ENCODE measurements at places on chromosomes 6 and 20.

DNA sequence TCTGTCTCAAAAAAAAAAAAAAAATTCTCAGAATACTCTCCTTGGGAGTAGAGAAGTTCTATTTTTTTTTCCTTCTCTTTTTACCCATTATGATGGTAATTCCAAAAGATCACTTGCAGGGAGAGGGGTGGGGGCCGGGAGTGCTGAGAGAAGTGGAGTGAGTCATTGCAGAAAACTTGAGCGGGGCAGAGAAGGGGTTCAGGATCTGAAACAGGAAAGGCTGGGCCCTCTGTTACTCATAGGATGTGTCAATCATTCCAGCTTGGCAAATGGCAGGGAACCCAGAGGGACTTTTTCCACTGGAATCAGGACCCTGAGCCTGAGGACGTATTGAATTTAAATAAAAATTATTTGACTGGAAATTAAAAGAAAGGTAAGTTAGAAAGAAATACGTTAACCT lies 111.4 kb upstream of the ARMC2 start:
- DNase-seq, result no peak

DNA sequence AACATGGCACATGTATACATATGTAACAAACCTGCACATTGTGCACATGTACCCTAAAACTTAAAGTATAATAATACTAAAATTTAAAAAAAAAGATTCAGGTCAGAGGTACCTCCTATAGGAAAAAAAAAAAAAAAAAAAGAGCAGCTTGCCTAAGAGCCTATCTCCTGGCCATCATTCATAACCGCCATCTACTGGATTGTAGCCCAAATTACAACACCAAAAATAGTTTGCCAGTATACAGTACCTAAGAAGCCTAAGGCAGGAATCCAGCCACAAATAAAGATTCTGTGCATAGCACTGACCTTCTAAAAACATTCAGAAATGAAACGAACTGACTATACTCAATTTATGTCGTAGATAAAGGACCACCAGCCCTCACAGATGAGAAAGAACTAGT lies 438.4 kb upstream of the ADGRB3 start:
- DNase-seq, result no peak

- no peak for DNase-seq
Measured at GRCh38 chr6:98358173-98358572, 476.2 kb upstream of the POU3F2 start.

- DNase-seq, result no peak
Measured at GRCh38 chr6:33072508-33073100, 845 bp downstream of the HLA-DPA1 start.

- DNase-seq, result no peak
Measured at GRCh38 chr6:145241721-145242120, 493.6 kb downstream of the EPM2A start.

- DNase-seq, result no peak
Measured at GRCh38 chr6:101400326-101401135, 7.0 kb downstream of the GRIK2 start.

- DNase-seq, result no peak
Measured at GRCh38 chr20:47809161-47809960, 24.1 kb upstream of the SULF2 start.

GRCh38 chr6:14641423-14642135 lies 524.0 kb downstream of the CD83 start:
- DNase-seq, result no peak

- no peak for DNase-seq
Measured at GRCh38 chr6:167791780-167792478, 34.8 kb upstream of the AFDN start.

- DNase-seq, result no peak
Measured at GRCh38 chr6:73671911-73672685, 18.3 kb upstream of the SLC17A5 start.

GRCh38 chr20:60063739-60064380 lies 105.6 kb downstream of the CDH26 start:
- DNase-seq, result no peak

GRCh38 chr6:110270165-110270564 lies 88.0 kb downstream of the METTL24 start:
- no peak for DNase-seq

DNA sequence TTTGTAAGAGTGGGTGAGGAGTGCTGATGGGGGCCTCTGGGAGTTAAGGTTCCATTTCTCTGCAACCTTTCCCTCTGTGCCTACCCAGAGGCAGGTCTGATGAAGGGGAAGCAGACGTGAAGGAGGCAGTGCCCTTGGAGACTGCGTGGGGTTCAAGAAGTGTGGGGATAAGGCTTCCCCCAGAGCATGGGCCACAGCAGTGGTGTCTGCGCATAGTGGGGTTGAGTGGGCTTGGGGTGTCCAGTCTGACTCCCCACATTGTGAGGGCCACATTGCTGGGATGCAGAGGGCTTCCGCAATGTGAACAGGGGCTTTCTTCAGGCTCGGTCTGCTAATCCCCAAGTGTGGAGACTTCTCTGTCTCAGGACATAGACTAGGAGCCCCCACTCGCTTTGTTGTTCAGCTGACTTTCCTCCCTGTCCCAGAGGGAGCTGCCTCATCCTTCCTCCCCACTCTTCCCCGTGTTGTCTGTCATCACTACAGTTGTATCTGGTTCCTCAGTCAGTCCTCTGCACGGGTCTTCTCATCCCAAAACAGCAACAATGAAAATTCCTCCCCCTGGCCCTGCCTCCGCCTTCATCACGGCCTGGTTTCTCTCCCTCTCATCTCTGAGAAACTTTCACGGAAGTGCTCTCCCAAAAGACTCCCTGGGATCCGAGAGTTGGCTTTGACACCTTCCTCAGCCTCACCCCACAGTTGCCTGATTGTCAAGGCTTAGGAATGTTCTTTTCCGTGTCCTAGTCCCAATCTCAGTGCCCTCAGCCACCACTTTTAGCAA lies 2.8 kb downstream of the EBF4 start:
- DNase-seq, result no peak

DNA sequence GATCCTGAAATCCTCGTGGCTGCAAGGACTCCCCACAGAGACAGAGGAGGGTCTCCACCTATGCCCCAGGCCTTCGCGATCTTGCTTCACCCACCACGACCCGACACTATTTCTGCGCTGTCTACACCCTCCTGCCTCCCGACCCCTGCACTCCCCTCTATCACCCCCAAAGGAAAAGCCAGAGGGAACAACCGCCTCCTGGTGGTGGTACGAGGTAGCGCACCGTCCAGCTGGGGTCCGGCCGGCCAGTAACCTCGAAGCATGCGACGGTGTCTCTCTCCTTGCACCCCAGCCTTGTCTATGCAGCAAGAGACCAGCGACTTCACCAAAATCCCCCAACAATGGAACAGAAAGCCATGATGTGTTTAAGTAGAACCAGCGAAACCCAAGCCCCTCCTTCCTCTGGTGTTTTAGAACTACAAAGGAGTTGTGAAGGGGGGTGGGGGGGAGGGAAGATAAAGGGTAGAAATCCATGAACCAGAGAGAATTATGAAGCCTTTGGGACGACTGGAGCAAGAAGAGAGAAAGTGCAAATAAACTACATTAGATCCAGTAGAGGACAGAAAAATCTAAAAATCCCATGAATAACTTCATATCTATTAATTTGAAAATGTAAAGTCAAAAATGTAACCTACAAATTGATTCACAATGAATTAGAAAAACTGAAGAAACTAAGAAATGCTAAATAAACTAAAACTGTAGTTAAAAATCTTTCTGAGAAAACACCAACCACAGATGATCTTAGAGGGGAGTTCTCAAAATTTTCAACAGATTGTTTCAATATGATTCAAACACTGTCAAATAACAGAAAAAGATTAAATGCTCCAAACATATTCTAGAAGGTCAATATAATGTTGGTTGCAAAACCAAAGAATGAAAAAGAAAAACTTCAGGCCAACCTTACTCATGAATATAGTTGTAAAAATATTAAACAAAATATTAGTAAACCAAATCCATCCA lies 168.0 kb downstream of the CDK19 start:
- DNase-seq, result no peak

DNA sequence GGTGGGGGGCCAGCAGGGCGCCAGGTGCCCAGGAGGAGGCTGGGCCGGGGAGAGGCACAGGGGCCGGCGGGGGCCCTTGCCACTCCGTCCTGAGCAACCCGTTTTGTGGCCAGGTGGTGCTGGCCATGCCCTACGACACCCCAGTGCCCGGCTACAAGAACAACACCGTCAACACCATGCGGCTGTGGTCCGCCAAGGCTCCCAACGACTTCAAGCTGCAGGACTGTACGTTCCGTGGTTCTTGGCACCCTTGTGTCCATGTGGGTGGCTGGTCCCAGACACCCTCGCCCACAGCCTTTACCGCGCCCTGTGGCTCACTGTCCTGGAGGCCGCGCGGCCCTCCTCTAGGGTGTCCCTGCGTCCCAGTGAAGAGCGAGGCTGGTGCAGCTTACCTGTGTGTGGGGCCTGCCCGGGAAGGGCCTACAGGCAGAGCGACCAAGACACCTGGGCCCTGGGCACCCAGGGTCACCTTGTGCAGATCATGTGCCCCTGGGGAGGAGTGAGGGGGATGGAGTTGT lies 28.7 kb downstream of the PYGB start:
- DNase-seq, result no peak

GRCh38 chr20:61976644-61977418 lies 88.8 kb downstream of the TAF4 start:
- DNase-seq, result no peak

DNA sequence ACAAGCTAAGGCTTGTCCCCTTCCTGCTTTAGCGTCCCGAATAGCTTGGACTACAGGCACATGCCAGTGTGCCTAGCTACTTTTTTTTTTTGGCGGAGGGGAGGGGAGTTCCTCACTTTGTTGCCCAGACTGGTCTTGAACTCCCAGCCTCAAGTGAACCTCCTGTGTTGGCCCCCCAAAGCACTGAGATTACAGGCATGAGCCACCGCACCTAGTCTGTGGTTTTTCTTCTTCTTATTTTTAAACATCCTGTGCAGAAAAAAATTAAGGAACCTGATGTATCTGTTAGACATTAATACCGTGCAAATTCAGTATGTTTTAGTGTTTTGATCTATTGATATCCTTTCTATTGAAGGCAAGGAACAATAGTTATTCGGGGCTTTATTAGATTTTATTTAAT lies 25.7 kb downstream of the HIVEP1 start:
- DNase-seq, result no peak

DNA sequence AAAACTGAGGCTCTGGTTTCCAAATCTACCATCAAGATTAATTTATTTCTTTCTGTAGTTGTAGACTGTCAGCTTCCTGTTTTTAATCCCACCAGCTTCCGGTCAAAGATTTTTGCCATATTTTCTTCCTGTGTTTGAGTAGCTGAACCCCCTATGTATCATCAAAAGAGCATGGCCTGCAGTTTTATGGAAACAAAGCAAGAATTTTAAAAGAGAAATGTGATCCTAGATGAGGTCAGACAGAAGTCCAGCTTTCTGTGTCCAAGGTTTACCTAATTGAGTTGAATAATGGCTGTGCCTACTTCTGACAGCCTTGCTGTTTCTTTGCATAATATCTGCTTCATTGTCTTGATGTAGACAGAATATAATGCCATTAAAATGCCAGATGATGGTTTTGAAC lies 163.7 kb downstream of the CARMIL1 start:
- no peak for DNase-seq

- no peak for DNase-seq
Measured at GRCh38 chr6:169069356-169069755, 184.3 kb downstream of the THBS2 start.

GRCh38 chr6:11970114-11970513 lies 42.0 kb upstream of the HIVEP1 start:
- no peak for DNase-seq

DNA sequence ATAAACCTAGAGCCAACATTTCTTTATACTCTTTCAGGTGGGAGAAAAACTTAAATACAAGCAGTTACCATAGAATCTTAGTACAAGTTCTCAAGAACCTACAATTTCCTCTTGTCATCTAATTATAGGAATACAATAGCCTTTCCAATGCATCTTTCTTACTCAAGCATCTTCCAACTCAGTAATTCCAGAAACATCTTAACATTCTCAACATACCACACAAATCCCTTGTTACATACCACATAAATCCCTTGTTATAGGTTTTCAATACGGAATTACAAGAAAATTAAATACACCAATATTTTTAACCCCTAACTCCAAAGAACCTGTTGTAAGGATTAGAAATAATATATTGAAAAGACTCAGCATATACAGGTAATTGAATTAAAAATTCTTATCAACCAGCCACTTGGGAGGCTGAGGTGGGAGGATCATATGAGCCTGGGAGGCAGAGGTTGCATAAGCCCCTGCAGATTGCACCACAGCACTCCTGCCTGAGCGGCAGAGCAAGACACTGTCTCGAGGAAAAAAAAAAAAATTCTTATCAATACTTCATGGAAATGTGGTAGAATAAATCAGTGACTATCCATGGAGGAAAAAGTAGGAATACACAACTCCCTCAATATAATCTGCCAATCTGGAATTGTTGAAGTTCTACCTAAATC lies 127.5 kb upstream of the CCDC28A start:
- DNase-seq, result no peak

GRCh38 chr6:20686142-20686541 lies 151.9 kb downstream of the CDKAL1 start:
- no peak for DNase-seq

Data from lung (tissue), 17 donors.